Tracheal epithelial cell (primary cell): ENCODE measurements at places on chromosomes 5 and 9. TPM values are rescaled to one million over a fixed set of nuclear protein-coding genes. Genes with fewer than 3 reads are reported as not detected.

The CDC25C gene
- total RNA-seq = 0.72 TPM in 1 of 2 replicates, not detected in the other

The SUSD1 gene
- 10.2 and 12.8 TPM in 2 replicates for total RNA-seq

The SOX30 gene
- 0.24 TPM in 1 of 2 replicates, not detected in the other for total RNA-seq

The CCIN gene
- 1.4 TPM in 1 of 2 replicates, not detected in the other for total RNA-seq

The TAF11L10 gene
- not detected in 2 replicates for total RNA-seq

The SMARCA2 gene
- 22.7 and 56.3 TPM in 2 replicates for total RNA-seq

The GPR150 gene
- total RNA-seq = 0.24 and 1.1 TPM in 2 replicates

The CYSRT1 gene
- total RNA-seq = 0.72 and 6.0 TPM in 2 replicates
